CD4-positive, alpha-beta T cell treated with Interleukin-10 for 1 hour (primary cell): ENCODE measurements at places on chromosomes 6 and 20.

DNA sequence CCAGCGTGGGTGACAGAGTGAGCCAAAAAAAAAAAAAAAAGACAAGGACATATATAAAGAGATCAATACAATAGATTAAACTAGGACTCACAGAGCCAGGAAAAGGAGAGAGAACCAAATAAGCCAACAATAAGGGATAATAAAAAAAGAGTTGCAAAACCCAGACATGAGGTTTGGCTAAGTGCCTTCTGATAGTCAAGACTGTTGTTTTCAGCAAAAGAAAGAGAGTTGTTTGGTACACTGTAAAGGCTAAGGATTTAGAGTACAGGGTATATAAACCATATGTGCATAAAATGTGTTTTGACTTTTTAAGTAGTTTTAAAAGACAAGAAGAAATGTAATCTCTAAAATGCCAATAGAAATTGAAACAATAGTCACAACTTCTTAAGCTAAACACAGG, 42.8 kb downstream of the RPF2 start:
- DNase-seq, result no peak

GRCh38 chr6:15386756-15387112, 140.9 kb downstream of the JARID2 start:
- no peak for DNase-seq

DNA sequence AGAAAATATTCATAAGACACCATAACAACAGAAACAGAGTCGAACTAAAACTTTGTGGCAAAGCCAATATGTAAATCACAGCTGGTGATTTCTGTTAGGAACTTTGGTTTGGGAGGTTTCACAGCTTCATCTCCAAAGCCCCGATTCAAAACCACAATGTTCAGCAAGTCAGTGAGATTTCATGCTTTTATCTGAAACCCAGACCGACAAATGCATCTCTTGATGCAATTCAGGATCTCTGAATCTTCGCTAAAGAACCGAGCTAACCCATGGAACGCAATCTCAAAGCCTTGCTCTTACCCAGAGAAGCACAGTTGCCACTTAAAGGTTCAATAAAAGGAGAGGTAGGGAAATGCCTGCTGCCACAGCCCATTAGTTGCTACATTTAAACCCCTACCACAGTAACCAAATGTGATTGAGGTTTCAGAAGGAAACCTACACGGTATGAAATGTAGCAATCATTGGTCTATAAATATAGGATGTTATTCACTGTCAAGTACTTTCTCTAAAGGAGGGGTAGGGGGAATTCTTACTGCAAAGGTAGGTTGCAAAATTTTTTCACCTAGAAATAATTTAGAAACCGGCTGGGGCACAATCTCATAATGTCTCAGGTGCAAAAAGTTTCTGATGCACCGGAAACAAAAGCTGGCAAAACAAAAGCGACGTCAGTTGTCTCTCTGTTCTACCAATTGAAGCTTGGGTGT, 381.0 kb upstream of the ARID1B start:
- DNase-seq, result peak; percentile 50

GRCh38 chr6:148803979-148804378, 57.1 kb downstream of the UST start:
- no peak for DNase-seq

GRCh38 chr6:142886431-142887170, 58.4 kb downstream of the HIVEP2 start:
- peak; percentile 78 for DNase-seq

DNA sequence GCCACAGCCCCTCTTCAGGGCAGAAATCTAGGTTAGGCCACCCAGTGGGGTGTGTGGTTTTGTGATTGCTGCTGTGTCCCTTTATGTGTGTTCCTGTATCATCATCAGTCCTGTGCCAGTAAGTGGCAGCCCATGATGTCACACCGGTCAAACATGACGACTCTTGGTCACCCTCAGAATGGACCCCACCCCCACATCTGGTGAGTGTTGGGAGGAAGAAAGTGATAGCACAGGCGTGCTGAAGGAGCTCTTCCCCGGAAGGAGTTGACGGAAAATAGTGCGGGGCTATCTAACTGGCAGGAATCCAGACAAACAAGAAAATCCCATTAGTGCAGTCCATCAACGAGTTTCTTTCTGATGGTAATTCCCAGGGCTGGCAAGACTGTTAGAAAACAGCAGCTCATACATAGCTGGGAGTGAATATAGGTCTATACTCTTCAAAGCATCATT, 33.4 kb upstream of the IL17A start:
- DNase-seq, result no peak

- DNase-seq, result no peak
Measured at GRCh38 chr6:90758741-90759140, 171.9 kb upstream of the MAP3K7 start.

- peak; percentile 25 for DNase-seq
Measured at GRCh38 chr6:217048-217659, 75.1 kb upstream of the DUSP22 start.

DNA sequence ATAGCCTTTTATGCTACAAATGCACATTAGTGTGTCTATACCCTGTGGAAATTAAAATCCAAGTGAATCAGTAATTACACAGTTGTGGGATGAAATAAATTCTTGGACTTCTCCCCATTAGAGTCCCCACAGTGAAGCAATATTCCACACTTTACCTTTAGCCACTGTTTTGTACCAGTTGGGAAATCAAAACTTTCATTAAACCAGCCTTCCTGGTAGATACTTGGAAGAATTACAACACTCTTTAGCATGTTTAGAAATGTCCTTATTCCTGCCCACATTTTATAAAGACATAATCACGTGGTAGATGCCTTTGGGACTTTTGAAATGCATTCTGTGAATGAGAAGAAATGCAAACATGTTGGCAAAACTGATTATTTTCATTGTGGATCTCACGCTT, 49.0 kb upstream of the ANKEF1 start:
- no peak for DNase-seq

- no peak for DNase-seq
Measured at GRCh38 chr20:60894091-60894490, 358.0 kb upstream of the CDH4 start.

- DNase-seq, result no peak
Measured at GRCh38 chr6:133546098-133546497, 304.9 kb downstream of the EYA4 start.

GRCh38 chr6:72505446-72505845, 116.4 kb upstream of the KCNQ5 start:
- no peak for DNase-seq

GRCh38 chr20:53800883-53801604, 207.4 kb upstream of the ZNF217 start:
- DNase-seq, result no peak

- no peak for DNase-seq
Measured at GRCh38 chr6:11761744-11762620, 16.6 kb downstream of the ADTRP start.

- DNase-seq, result peak; percentile 51
Measured at GRCh38 chr6:158717341-158718330, 67.8 kb downstream of the SYTL3 start.
